ENCODE measurements at places on chromosomes 2 and 18. TPM values are rescaled to one million over a fixed set of nuclear protein-coding genes. Genes with fewer than 3 reads are reported as not detected.

- DNase-seq = no peak
Observed at GRCh38 chr2:168090366-168091135, 156.8 kb downstream of the STK39 start.

Gene VIT
- total RNA-seq = not detected

DNA sequence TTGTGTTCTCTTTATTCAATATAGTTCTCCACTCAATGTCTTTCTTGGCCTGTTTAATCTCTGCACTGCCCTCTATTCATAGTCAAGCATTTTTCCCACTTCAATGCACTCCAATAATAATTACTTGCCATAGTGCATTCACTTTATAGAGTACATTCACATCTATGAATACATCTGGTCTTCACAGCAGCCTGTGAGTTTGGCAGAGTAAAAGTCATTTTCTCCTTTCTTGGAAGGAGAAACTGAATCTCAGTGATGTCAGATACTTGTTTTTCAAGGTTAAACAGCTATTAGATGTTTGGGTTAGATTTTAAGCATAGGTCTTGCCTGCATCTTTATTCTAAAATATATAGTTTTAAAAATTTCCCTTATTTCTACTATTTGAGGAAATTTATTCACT, 373.2 kb downstream of the TRIB2 start:
- no peak for DNase-seq

DNA sequence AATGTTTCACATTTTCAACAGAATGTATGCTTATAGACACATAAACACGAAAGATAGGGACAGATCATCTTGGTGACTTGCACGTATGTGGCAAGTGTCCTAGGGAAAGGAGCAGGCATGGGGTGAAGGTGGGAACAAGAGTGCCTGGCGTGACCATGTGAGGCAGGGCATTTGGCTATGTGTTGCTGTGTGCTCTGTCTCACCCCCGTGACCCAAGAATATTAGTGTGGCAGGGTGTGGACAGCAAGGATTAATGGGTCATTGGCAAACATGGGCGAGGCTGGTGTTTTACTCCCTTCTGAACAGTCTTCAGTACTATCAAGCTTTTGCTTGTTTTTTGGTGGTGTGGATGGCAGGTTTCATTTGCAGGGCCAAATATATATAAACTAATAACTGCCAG, 1.3 kb upstream of the VWA3B start:
- no peak for DNase-seq

GRCh38 chr2:20052229-20052851, 912 bp upstream of the LAPTM4A start:
- no peak for DNase-seq

Measured in progenitor cell of endocrine pancreas (in vitro differentiated cells).